ENCODE measurements at places on chromosomes 16 and 17. TPM values are rescaled to one million over a fixed set of nuclear protein-coding genes. Genes with fewer than 3 reads are reported as not detected.

Gene NUPR1
- total RNA-seq: 53.5 TPM

DNA sequence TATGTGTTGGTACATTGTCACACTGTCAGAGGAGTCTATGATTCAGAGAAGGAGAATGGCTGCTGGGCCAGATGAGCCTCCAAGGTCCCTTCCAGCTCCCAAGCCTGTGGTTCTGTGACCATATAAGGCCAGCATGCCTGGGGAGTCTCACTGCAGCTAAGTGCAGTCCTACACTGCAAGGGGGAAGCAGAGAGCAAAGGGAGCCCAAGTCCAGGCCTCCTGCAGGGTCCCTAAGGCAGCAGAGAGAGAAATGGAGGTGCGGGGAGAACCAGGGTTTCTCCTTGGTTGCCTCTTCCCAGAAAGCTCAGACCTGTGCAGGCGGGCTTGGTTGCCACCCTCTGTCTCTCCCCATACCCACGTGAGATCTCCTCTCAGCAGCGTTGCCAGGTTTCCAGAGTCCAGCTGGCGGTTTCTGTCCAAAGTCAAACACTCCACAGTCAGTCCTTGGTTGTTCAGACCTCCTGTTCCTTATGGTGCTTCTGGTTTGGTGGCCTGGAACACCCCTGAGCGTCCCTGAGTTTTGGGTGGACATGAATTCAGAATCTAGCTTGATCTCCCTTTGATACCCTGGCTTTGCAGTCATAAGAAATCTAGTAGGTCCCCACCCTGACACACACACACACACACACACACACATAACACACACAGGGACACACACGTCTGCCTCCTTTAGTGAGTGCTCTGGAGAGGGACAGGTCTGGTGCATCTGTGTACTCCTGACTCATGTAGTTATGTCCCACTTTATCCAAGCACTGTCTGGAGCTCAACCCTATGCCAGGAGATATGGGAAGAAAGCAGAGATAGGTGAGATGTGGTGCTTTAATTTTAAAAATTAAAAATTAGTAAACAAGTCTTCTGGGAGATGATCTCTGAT is 78.8 kb downstream of the GNAO1 start:
- H3K36me3 ChIP-seq: no peaks in the 10 kb centered on the region
- no peak for DNase-seq
- peak overlapping the region; percentile 72 for H3K27ac ChIP-seq
- H3K27me3 ChIP-seq: no peaks in the 10 kb centered on the region
- H3K4me1 ChIP-seq: peaks cover 12% of the 10 kb centered on the region

DNA sequence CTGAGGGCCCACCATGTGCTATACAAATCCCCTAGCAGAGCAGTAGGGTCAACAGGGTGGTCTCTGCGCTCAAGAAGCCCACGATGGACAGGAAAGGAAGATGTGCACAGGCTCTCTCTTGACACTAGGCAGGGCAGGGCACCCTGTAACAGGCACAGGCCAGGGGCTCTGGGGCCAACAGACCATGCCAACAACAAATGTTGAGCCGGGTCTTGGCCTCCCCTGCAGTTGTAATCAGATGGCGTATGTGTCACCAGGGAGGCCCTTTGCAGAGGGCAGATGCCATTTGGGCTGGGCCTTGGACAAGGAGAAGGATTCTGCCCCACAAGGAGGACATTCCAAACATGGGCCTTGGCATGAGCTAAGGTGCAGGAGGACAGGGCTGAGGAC is 5.3 kb downstream of the TRPV1 start:
- DNase-seq: no peak
- H3K27ac ChIP-seq: no peak overlapping the region

- H3K4me1 ChIP-seq: no peaks in the 10 kb centered on the region
- H3K4me3 ChIP-seq: no peak overlapping the region
- no peaks in the 10 kb centered on the region for H3K27me3 ChIP-seq
- no peak overlapping the region for H3K27ac ChIP-seq
- DNase-seq: no peak
- no peaks in the 10 kb centered on the region for H3K36me3 ChIP-seq
Observed at GRCh38 chr17:52145476-52145875, 13.0 kb downstream of the CA10 start.

Gene APOH
- total RNA-seq: not detected

GRCh38 chr17:39638317-39638716 is 1.4 kb downstream of the STARD3 start:
- no peak overlapping the region for H3K27ac ChIP-seq
- no peaks in the 10 kb centered on the region for H3K36me3 ChIP-seq
- H3K27me3 ChIP-seq: no peaks in the 10 kb centered on the region
- DNase-seq: no peak

- no peak overlapping the region for H3K27ac ChIP-seq
- H3K27me3 ChIP-seq: no peaks in the 10 kb centered on the region
- H3K36me3 ChIP-seq: no peaks in the 10 kb centered on the region
- H3K4me3 ChIP-seq: no peak overlapping the region
- H3K4me1 ChIP-seq: no peaks in the 10 kb centered on the region
- no peak for DNase-seq
Observed at GRCh38 chr16:12896562-12896961, 4.8 kb upstream of the SHISA9 start.

DNA sequence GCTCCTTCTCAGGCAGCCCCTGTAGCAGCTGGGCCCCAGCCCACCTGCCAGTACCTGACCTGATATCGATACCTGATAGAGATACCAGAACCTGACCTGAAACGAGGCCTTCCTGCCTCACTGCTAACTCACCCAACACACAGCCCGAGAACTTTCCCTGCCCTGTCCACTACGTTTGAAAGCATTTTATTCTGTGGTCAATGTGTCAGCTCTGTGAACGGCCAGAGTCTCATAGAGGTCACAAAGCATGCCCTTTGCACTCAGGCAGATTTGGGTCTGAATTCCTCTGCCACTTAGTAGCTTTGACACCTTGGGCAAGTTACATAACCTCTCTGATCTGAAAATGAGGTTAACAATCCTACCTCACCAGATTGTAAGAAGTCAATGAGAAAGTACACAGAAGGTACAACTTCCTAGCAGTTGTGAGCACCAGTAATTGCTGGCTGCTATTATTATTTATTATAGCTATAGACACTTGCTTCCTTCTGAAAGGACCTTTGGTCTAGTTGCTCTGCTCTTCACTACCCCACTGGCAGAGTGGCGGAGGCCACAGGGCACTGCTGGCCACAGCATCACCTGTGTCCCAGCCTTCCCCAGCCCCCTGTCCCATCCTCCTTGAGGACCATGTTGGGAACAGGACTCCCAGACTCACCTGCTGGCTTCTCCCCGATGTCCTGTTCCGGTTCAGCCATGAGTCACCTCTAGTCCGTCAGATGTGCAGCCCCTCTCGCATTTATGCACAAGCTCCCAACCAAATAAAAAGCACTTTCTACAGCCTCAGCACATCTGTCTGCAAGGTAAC is 895 bp downstream of the ANKRD40CL start:
- no peaks in the 10 kb centered on the region for H3K36me3 ChIP-seq
- no peaks in the 10 kb centered on the region for H3K27me3 ChIP-seq
- no peak overlapping the region for H3K4me3 ChIP-seq

GRCh38 chr17:32946375-32947135 is 18.6 kb downstream of the TMEM98 start:
- H3K36me3 ChIP-seq: peaks cover 2% of the 10 kb centered on the region
- DNase-seq: no peak

GRCh38 chr17:62641153-62641552 is 13.7 kb downstream of the MRC2 start:
- no peaks in the 10 kb centered on the region for H3K36me3 ChIP-seq
- H3K27ac ChIP-seq: no peak overlapping the region

GRCh38 chr16:80389338-80389737 is 151.5 kb upstream of the DYNLRB2 start:
- H3K4me1 ChIP-seq: no peaks in the 10 kb centered on the region
- H3K4me3 ChIP-seq: no peak overlapping the region
- H3K27ac ChIP-seq: no peak overlapping the region

DNA sequence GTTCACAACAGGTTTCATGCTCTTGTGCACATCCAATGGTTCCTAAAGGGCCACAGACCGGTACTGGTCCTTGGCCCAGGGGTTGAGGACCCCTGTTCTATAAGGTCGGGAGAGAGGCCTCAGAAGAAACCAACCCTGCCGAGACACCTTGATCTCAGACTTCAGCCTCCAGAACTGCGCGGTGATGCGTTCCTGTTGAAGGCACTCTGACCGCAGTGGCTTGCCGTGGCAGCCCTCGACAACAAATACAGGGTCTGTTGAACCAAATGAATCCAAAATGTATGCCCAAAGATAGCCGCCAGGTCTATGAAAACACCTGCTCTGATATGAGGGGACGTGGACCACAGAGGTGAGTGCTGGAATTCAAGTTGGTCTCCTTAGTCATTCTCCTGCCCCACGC is 389.8 kb downstream of the SEC14L1 start:
- no peaks in the 10 kb centered on the region for H3K27me3 ChIP-seq
- no peak overlapping the region for H3K4me3 ChIP-seq

Gene ZNF205
- total RNA-seq: 16.4 TPM

Gene PABPN1L
- not detected for total RNA-seq

Gene AXIN2
- 27.4 TPM for total RNA-seq

GRCh38 chr16:48395375-48395774 is 10.2 kb upstream of the SIAH1 start:
- no peaks in the 10 kb centered on the region for H3K27me3 ChIP-seq
- H3K27ac ChIP-seq: no peak overlapping the region
- no peaks in the 10 kb centered on the region for H3K4me1 ChIP-seq
- H3K36me3 ChIP-seq: no peaks in the 10 kb centered on the region
- no peak for DNase-seq

- no peak for DNase-seq
- H3K27me3 ChIP-seq: no peaks in the 10 kb centered on the region
- H3K4me1 ChIP-seq: peaks cover 10% of the 10 kb centered on the region
- peak overlapping the region; percentile 18 for H3K27ac ChIP-seq
- no peaks in the 10 kb centered on the region for H3K36me3 ChIP-seq
- H3K4me3 ChIP-seq: no peak overlapping the region
Observed at GRCh38 chr17:61325382-61326073, 74.1 kb upstream of the TBX2 start.

Gene EVPL
- 1.4 TPM for total RNA-seq

Gene GPR142
- not detected for total RNA-seq

DNA sequence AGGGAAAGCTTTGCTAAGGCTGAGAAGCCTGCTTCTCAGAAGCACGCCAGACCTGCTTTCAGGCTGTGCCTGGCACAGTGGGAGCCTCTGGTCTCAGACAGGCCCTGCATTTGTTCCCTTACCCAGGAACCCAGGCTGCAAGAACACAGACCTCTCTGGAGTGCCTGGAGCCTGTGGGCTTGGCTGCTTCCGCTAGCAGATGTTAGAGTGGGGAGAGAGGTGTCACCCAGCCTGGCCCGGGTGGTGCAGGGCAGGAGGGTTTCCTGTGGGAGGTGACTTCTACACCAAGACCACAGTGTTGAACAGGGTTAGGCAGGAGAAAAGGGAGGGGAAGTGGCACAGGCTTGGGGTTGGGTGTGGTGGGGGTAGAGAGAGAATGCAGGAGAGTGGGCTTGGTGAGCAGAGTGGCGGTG is 35.8 kb upstream of the ADGRG1 start:
- H3K27me3 ChIP-seq: no peaks in the 10 kb centered on the region
- H3K4me1 ChIP-seq: no peaks in the 10 kb centered on the region
- H3K4me3 ChIP-seq: no peak overlapping the region
- H3K36me3 ChIP-seq: no peaks in the 10 kb centered on the region
- DNase-seq: no peak

GRCh38 chr17:42460371-42460770 is 1.7 kb downstream of the ATP6V0A1 start:
- H3K27ac ChIP-seq: no peak overlapping the region
- H3K4me3 ChIP-seq: peak overlapping the region; percentile 97
- no peak for DNase-seq
- no peaks in the 10 kb centered on the region for H3K27me3 ChIP-seq

DNA sequence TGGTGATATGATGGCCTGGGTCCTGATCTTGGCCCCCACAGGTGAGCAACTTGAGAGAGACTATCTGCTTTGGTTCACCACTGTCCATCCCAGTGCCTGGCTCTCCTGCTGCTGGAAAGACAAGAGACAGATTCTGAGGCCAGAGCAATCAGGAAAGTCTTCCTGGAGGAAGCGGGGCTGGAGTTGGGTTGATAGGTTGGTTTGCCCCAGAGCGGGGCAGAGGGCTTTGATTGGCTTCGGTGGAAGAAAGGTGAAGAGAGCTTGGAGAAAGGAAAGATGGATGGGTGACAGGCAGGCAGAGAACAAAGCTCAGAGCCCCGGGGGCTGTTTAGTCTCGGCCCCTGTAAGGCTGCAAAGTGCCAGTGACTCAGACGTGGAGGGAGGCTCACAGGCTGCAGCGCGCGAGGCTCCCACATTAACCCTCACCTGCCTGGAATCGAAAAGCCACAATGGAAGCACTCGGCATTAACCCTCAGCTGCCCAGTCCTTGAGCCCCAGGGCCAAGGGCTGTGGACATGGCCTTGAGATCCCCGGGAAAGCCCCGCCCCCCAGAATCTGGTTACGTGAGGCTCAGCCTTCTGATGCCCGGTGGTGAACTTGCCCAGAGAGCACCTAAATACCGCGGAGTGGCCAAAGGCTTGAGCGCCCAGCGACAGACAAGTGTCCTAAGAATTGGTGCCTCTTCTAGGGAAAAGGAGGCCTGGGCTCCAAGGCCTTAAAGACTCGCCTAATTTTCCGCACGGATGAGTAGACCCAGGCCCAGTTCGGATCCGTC is 996 bp upstream of the CPNE2 start:
- peak overlapping the region; percentile 96 for H3K4me3 ChIP-seq
- H3K4me1 ChIP-seq: peaks cover 21% of the 10 kb centered on the region
- H3K27me3 ChIP-seq: no peaks in the 10 kb centered on the region
- H3K36me3 ChIP-seq: no peaks in the 10 kb centered on the region

Gene HIGD1B
- total RNA-seq: 1.6 TPM

GRCh38 chr17:55672585-55673501 is 49.8 kb downstream of the TMEM100 start:
- no peak for DNase-seq
- H3K27me3 ChIP-seq: no peaks in the 10 kb centered on the region

DNA sequence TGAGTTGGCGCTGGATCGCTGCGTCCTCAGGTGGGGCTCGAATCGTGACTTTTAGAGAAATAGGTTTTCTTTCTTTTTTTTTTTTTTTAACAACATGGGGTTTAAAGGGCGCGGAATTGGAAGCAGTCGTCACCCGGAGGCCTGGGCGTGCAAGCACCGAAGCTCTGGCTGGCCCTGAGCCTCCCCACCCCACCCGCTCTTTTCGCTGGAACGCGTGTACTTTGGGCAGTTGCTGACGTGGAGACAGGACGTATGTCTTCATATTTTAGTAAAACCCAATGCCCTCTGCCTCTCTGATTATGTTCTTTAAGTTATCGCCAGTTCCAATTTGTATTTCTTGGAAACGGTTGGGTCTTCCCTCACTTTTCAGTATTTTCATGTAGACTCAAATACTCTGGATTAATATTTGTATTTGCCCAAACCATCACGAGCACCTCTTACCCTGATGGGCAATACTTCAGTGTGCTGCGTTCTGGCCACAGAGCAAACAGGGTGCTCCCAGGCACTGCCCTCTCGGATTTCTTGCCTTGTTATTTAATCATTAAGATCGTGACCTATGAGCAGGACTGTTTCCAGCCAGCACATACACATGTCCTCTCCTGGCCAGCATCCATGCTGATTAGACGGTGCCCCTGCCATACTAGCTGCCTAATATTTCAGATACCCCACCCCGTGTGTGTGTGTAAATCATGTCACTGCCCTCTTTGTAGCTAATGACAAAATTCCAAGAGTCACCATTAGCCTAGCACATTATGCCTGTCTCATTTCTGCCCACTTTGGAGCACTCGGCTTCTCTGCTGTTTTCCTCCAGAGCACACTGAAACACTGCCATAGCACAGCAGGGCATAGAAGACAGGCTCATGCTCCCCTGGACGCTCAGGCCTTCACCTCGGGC is 805 bp upstream of the C16orf95 start:
- DNase-seq: no peak
- H3K27ac ChIP-seq: peak overlapping the region; percentile 87
- peak overlapping the region; percentile 98 for H3K4me3 ChIP-seq
- peaks cover 12% of the 10 kb centered on the region for H3K4me1 ChIP-seq
- no peaks in the 10 kb centered on the region for H3K36me3 ChIP-seq

Gene HOXB2
- total RNA-seq: 73.0 TPM

GRCh38 chr16:49618955-49619354 is 237.0 kb downstream of the ZNF423 start:
- H3K4me1 ChIP-seq: peaks cover 28% of the 10 kb centered on the region
- no peaks in the 10 kb centered on the region for H3K36me3 ChIP-seq
- H3K27me3 ChIP-seq: no peaks in the 10 kb centered on the region

Measured in thoracic aorta (tissue), 2 donors.